Amniotic stem cell (primary cell): ENCODE measurements at places on chromosomes 5 and 9.

DNA sequence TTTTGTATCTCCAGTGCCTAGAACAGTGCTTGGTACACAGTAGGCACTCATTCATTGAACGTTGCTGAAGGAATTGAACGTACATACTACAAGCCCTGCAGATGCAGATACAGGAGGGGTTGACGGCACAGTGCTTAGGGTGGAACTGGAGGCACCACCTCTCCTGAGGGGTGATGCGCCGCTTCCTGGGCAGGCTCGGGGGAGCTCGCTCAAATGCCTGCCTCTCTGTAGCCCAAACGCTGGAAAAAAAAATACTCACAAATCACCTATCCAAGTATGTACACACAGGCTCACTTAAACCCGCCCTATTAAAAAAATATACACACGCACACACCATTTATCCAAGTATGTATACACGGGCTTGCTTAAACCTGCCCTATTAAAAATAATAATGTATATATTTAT, 536 bp upstream of the COMMD10 start:
- DNase-seq: no peak

DNA sequence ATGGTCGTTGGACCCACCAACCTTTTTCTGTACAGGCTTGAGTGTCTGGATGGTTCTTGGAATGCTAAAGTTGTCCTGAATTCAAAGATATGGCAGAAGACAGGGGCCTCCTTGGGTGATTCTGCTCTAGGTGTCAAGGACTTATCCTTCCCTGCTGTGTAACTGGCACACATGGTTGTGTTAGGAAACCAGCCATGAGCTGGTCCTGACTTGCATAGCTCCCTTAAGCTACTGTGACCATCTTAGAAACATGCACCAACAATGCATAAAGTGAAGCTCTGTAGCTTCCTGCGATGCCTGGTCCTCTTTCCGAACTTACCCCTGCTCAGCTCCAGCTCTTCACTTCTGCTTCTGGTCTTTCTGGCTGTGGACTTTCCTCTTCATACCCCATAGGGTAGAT, 224.6 kb downstream of the TLE4 start:
- no peak for DNase-seq

- no peak for DNase-seq
Observed at GRCh38 chr9:1173993-1174392, 123.8 kb downstream of the DMRT2 start.

DNA sequence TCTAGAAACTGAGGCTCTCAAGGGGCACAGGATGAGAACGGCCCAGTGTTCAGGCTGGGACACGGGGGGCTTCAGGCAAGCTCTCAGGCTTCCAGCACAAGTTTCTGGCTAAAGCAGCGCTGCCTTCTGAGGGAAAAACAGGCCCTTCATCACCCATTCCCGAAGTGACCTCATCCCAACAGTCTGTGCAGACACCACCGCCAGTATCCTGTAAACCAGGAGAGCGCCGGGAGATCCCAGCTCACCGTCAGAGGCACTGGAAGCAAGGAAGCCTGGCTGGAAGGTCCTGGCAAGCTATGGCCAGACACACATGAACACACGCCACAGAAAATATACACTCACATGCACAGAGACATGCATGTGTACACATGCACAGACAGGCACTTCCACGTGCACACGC, 8.8 kb downstream of the SLC12A7 start:
- DNase-seq: no peak

GRCh38 chr5:149916334-149917072, 28.1 kb downstream of the PDE6A start:
- DNase-seq: no peak

DNA sequence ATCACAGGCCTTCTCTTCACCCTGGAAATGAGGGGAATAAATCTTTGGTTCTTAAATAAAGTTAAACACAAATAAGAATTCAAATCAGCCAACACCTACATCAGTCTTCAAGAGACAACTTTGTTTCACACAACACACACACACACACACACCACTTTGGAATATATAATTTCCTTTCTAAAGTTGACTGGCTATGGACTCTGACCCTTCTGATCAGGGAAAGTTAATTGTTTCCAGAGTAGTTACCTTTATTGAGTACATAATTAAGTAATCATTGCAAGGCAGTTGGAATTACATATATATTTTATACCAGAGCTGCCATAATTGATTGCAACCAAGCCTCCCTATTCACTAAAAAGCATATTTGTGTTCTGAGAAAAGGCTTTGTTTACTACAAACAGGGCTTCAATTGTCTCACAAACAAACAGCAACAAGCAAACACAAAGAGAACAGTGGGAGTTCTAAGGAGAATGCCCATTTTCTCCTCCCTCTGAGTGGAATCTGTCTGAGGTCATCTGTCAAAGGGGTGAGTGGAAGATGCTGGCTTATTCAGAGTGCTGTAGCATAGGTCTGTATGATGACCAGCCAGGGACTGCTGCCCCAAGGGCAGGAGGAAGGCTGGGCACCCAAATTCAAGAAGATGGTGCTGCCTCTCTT, 136.6 kb downstream of the SEMA6A start:
- DNase-seq: no peak
